ENCODE measurements at places on chromosomes 12 and 14.

DNA sequence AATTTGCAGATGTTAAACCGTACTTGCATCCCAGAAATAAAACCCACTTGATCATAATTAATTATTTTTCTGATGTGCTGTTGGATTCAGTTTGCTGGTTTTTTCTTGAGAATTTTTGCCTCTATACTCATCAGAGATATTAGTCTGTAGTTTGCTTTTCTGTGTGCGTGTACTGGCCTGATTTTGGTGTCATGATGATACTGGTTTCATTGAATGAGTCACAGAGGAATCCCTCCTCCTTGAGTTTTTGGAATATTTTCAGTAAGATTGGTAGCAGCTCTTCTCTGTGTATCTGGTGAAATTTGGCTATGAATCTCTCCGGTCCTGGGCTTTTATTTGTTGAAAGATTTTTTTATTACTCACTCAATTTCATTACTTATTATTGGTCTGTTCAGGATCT, 100.4 kb upstream of the PMCH start:
- DNase-seq, result no peak

DNA sequence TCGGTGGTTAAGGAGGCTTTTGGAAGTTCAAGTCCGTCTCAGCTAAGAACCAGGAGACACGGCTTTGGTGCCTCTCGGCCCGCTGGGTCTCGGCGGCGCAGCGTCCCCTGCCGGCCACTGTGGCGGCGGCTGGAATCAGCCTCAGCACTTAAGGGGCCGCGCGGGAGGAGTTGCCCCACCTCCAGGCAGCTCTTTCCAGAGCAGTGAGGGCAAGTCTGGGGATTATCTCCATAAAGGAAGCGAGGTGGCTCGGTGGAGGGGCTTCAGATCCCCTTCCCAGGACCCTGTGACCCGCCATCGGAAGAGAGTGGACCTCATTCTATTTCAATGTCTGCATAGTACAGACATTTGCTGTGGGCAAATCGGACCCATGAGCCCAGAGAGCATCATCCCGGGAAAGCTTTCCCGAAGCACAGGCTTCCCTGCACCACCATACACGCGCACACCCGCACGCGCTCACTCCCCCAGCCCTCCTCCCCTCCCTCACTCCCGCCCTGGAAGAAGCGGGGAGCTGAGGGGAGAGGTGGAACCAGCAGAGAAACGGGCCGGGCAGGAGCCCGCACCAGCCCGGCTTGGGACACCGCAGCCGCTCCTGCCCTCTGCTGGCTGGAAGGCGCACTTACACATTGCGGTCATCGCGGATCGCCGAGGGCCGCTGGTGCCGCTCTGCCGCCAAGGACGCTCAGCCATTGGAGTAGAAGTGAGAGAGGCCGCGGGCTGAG, 15.9 kb downstream of the RNASE2 start:
- DNase-seq, result peak; percentile 84

DNA sequence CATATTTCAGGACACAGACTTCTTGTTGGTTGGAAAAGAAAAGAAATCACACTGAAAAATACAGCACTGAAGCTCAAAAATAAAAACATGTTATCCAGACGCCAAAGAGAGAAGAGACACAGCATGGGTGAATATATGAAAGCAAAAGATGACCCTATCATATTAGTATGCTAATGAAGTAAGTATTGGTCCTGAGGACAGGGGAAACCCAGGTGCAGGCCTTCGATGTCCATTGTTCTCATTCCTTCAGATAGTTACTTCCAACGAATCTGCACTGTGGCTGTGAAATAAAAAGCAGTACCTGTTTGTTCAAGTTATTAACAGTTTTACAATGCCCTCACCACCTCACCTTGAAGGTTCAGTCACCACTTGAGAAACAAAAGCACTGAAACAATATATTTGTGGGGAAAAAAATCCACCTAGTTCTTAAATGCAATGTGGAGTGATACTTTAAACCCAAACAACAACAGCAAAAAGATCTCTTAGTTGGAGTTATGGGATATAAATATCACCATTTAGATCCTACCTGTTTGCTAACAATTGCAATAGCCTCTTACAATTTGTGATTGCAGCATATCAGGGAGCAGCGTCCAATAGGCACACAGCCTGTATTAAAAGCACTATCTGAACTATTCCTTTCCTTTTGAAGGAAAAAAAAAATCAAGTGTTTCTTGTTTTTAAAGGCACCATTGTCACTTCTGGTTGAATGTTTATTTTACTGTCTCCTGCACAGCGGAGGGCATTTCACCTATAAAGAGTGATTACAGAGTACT, 188.1 kb downstream of the BCAT1 start:
- DNase-seq, result no peak

- DNase-seq, result no peak
Measured at GRCh38 chr12:109539508-109539907, 33.8 kb downstream of the MMAB start.

GRCh38 chr12:105459760-105460330, 129.4 kb downstream of the C12orf75 start:
- DNase-seq, result no peak
